Naive thymus-derived CD8-positive, alpha-beta T cell (primary cell): ENCODE measurements at places on chromosomes 12 and 14.

- no peak for DNase-seq
These were observed 1348.0 kb downstream of the TMEM121 start for GRCh38 chr14:106874350-106874749.

DNA sequence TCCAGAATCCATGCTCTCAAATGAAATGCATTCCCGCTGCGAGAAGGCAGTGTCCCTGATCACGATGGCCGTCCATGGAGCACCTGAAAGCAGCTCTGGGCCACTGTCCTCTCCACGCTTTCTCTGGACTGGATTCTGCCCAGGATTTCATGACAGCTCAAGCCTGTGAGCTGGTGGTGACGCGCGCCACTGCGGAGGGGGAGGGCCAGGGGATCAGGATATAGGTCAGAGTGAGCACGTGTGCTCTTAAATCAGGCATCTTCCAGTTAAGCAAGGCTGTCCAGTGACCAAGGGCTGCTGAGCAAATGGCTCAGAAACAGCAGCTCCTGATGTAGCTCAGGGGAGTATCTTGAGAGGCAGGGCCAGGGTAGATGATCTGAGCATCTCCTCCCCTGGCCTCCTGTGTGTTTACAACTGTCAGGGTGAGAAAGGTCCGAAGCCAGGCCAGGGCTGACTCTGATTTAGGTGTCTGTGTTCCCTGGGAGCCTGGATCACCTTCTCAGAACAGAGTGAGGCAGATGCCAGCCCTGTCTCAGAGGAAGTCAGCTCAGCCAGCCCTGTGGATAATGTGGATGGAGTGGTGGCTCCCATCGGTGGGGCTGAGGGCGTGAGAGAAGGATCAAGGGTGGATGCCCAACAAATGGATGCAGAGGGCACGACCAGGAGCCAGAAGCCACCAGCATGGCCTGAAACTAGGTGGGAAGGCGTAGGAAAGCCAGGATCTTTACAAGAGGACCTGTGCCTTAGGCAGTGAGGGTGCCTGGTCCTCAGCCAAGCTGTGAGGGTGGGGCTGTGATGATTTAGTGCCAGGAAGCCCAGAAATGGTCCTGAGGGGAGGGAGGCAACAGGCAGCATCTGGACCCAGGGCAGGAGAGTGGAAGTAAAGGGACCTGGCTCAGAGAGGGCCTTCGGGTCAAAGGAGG is 55.3 kb downstream of the ELK3 start:
- no peak for DNase-seq

- no peak for DNase-seq
These were observed 268.3 kb downstream of the C12orf50 start for GRCh38 chr12:87760943-87761342.

GRCh38 chr12:84804691-84805473 is 107.7 kb downstream of the SLC6A15 start:
- DNase-seq, result no peak

DNA sequence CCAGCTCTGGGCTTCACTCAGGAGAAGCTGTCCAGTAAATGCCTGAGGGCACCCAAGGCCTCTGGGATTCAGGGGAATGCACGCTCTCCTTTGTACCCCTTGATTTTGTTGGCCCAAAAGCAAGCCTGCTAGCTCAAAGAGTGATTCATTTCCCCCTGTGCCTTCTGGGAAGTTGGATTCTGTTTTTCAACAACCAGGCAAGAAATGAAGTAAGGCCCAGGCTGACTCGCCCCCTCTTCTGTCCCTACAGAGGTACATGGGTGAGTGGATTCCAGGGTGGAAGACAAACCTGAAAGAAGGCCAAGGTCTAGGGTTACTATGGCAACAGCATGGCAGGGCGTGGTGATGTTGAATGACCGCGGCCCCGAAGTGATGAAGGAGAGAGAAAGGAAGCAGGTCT is 9.3 kb upstream of the SERPINA5 start:
- no peak for DNase-seq

DNA sequence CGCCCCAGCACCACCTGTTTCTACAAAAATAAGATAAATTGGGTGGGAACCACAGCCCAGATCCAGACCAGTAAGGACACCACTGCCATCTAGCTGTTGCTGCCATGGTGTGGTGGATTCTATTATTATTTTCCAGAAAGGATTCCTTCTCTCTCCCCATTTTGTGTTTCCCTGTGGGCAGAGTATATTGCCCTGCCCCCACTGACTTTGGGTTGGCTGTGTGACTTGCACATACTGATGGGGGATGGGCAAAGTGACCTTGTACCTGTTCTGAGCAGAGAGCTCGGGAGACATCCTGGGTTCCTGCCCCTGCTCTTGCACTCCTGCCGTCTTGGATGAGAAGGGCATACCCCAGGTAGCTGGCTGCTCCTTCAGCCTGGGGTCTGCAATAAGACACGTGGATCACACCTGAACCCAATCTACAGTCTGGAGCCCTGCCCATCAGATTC is 24.3 kb downstream of the MOAP1 start:
- no peak for DNase-seq

- DNase-seq, result no peak
These were observed 521.1 kb upstream of the MGAT4C start for GRCh38 chr12:86777325-86777724.

DNA sequence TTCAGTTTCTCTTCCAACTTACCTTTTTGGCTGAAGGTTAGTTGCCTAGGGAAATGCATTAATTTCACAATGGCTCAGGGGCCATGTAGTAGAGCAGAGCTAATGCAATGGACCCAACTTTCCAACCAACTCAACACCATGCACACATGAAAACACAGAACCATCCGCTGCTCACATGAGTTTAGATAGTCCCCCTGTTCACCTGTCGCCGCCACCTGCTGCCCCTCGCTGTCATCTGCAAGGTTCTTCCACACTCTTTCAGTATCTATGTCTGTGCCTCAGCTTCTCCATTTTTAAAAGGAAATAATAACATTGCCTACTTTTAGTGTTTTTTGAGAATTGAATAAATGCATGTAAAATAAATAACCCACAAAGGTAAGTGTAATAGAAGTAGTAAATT is 585.6 kb downstream of the ETNK1 start:
- DNase-seq, result no peak

GRCh38 chr14:88879022-88879421 is 54.6 kb downstream of the TTC8 start:
- DNase-seq, result no peak
